ENCODE measurements at places on chromosomes 16 and 17.
A peak's percentile ranks its signal among the peaks of the same experiment; 100 is the strongest.

- DNase-seq, result peak; percentile 99
Measured at GRCh38 chr17:44533533-44534246, 23.6 kb upstream of the FZD2 start.

DNA sequence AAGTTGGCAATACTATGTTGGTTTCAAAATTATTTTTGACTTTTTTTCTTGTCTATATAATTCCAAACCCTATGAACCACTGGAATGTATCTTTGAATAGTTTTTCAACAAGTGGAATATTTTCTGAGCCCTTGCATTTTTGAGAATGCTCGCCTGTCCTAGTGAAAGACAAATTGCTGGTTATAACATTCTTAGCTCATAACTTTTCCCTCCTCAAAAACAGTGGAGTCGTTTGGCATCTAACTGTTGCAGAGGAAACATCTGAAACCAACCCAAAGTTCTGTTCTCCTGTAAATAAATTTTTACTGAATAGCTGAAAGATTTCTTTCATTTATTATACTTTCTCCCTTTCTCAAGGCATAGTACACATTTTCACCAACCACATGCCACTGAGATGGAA, 11.3 kb upstream of the COX10 start:
- no peak for DNase-seq

- no peak for DNase-seq
Measured at GRCh38 chr16:84298376-84298899, 3.8 kb downstream of the WFDC1 start.

DNA sequence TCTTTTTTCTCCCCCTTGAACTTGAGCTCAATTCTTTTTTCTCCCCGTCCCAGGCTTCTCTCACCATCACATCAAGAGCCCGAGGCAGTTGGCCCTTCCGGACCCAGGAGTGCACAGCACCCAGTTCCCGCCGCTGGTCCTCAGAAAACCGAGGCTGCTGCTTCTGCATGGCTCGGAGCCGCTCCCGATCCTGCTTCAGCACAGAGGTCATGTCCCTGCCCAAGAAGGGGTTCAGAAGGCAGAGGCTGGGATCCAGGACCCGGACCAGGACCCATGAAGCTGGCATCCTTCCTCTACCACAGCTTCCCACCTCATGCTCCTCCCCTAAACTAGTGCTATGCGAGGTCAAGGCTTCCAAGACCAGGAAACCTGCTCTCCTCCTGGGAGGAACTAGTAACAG, 10.5 kb downstream of the PER1 start:
- DNase-seq, result no peak

GRCh38 chr16:78177987-78178386, 78.5 kb downstream of the WWOX start:
- no peak for DNase-seq

DNA sequence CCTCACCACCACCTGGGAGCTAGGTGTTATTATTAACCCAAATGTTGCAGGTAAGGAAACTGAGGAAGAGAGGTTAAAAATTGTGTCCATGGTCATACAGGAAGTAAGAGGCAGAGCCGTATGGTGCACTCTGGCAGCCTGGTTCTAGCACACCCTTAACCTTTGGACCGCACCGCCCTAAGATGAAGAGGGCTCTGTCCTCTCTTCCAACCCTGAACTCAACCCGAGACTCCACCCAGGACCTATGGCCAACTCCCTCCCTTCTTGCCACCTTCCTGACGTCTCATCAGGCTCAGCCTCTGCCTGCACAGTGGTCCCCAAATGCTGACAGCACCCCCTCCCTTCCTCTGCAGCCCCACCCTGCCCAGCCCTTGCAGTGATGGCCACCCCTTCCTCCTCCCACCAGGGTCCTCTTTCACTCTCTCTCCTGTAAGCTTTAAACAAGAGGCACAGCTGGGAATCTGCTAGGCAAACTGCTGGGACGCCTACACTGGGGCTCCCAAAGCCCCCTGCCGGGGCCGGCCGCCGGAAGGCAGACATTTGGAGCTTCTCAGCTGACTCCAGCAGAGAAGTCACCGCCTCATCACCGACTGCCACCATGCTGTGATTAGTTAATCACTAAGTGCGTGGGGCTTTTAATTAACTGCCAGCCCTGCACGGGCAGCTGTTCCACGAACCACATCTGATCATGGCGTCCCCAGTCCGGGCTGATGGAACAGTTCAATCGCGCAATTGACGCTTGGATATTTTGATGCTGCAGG, 16.7 kb upstream of the C16orf78 start:
- no peak for DNase-seq

DNA sequence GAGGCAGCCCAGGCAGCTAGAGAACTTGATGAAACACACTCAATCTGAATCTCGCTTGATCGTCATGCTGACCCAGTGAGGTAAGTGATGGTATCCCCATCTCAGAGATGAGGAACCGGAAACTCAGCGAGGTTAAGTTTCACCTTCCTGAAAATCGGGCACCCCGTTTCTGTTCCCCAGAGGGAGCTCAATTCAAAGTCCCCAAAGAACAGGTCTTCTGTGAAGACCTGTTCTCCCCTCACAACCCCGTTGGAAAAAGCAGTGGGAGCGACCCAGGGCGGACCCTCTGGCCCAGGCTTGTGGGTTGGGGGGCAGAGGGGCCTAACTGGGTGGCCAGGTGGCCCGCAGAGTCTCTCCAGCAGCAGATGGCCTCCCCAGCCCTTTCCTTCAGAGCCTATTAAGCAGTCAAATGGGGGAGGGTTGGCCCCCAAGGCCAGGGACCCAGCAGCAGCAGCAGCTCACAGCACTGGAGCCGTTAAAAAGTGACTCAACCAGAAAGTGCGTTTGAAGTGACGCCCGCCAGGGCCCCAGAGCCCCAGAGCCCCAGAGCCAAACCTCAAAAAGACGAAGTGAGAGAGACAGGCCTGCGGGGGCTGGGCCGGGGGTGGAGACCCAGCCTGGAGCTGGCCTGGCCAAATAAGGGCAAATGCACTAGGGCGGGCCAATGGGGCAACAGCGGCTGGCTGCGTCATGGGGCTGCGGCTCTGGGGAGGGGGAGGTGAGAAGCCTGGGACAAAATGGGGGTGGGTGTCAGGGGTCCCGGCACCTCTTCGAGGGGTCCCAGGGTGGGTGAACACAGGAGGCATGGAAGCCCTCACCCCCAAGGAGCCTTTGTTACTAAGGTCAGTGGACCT, 9.2 kb upstream of the TSPOAP1 start:
- no peak for DNase-seq

DNA sequence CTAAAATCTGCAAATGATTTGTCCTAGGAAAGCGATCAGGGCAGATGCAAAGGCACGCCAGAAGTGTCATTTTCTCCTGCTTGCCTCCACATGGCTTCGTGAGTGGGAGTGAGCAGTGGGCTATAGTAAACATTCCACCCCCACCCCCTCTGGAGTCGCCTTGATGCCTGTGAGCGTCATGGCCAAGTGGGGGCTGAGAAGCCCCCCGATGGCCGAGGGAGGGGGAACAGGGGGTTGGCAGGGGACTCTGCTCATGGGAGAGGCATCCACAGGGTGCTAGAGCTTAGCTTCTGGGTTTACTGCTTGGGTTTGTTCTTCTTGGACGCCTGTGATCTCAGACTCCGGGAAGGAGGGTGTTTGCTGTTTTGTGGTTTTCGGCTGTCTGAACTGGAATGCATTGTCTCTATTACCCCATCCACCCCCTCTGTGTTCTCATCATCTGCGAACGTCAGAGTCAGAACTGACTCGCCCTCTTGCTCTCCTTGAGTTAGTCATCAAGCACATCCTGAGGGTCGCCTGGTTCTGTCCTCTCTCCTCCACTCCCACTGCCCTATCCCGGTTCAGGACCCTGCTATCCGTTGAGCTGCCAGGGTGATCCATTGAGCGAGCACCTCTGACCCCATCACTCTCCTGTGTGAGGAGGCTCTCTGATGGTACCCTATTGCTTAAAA, 15.4 kb downstream of the TNS4 start:
- DNase-seq, result no peak

GRCh38 chr17:19388791-19389785, 2.1 kb upstream of the MFAP4 start:
- no peak for DNase-seq
